ENCODE measurements at places on chromosomes 3 and 15. TPM values are rescaled to one million over a fixed set of nuclear protein-coding genes. Genes with fewer than 3 reads are reported as not detected.
A peak's percentile ranks its signal among the peaks of the same experiment; 100 is the strongest.

NR1I2 gene
- not detected for total RNA-seq

PLCL2 gene
- total RNA-seq, result 2.1 TPM

GOLGA8G gene
- total RNA-seq, result not detected

B3GALNT1 gene
- 18.5 TPM for total RNA-seq

PARP15 gene
- 0.08 TPM for total RNA-seq

STRIT1 gene
- total RNA-seq, result not detected

LRRC15 gene
- total RNA-seq, result 0.18 TPM

FAM107A gene
- total RNA-seq, result not detected

GRCh38 chr15:65900488-65900887 is 31.2 kb downstream of the RAB11A start:
- DNase-seq, result no peak

DNA sequence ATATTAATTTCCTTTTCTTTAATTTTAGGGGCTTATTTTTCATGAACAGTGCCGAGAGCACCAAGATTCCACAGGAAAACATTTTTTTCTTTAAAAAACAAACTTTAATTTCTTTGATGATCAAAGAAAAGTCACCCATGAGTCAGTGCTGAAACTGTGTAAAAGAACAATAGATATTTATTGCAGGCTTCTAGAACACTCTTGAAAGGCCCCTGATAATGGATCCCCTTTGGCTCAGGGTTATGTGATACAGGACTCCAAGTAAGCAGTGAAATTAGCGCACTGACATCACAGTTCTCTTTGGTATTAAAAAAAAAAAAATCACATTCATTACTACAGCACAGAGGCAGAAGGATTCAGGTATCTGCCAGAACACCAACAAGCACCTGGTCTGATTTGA is 66.1 kb upstream of the MYZAP start:
- no peak for DNase-seq

- DNase-seq, result no peak
Measured at GRCh38 chr3:8778475-8778874, 9.1 kb upstream of the OXTR start.

DNA sequence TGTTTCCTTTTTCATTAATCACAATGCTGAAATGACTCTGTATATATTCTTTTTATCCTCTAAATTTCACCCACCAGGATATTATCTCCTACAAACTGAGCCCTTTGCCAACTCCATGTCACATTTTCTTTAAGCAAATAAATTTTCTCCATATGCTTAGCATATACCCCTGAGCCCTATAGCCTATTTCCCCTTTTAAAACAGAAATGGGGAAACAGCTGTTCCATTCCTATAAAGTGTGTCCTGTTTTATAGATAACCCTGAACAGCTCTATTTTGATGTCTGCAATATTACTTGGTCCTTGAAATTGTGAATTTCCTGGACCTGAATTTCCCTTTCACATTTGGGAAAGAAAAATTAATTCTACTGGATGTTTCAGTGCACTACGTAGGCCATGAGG is 15.6 kb upstream of the FILIP1L start:
- DNase-seq, result no peak

GRCh38 chr3:186003610-186004009 is 65.8 kb upstream of the TRA2B start:
- DNase-seq, result peak; percentile 42

GRCh38 chr15:32683906-32684584 is 33.8 kb upstream of the GREM1 start:
- DNase-seq, result no peak

DNA sequence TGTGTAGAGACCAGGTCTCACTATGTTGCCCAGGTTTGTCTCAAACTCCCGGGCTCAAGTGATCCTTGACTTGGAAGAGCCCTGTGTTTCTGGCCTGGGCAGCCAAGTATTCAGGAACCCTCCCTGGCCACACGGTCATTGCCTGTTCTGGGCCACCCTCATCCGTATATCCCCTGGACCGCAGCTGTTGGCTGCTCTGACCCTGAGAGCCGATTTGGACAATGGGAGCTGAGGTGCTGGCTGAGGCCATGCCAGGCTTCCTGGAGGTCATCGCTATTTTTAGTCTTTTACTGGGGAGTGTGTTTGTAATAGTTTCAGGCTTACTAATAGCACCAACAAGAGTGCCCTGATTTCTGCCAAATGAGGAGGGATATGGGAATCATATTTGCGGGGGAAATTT is 60.7 kb downstream of the ADAMTS7 start:
- DNase-seq, result no peak

DNA sequence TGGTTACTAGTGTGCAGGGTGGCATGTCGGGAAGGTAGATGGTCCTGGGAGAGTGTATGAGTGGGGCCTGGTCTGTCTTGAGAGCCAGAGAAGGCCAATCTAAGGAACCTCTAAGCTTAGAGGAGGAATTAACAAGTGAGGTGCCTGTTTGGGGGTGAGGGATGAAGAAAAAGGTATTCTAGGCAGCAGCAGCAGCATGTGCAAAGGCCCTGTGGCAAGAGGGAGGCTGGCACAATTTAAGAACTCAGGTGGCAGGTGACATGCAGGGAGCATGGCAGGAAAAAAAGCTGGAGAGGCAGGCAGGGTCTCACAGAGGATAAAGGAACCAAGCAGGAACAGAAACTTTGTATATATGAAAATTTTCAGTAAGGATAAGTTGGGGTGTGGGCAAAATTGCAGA is 51.2 kb downstream of the SPSB4 start:
- DNase-seq, result no peak

DNA sequence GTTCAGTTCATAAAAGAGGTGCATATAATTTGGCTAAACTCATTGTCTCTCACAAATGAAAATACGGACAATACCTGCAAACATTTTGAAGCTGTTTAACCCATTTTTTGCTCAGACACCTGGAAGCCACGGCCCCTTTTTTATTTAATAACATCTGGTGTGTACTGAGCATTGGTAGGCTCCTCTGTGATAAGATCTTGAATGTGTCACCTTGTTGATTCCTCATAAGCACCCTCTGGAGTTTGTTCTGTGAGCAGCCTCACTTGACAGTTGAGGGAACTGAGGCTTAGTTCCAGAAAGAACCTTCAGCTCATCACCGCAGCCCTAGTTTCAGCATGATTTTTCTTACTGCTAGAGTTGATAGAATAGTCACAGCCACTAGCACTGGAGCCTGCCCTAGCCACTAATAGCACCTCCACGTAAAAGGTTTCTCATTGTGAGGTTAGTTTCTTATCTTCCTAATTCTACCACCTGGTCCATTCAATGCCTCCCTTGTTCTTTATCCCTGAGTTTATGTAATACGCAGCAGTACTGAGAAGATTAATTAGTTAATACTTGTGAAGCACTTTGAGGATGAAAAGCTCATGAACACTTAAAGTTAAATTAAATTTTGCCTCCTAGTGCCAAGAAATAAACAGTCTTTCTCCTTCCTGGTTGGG is 71.9 kb downstream of the ITPR1 start:
- DNase-seq, result no peak

DNA sequence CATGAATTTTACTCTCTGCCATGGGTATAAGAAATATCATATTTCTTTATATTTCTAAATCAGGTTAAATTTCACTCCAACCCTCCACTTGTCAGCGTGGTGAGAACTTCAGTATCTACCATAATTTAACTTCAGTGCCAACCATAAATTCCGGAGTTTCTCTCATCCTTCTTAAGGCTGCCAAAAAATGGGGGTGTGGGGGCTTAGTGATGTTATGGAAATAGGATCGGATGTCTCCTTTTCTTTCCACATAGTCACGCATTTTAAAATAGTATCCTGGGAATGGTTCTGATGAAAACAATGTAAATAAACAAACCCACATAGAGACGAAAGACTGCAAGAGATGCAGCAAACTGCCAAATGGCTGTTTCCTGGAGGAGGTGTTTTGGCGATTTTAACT is 12.9 kb upstream of the FAM3D start:
- DNase-seq, result no peak

DNA sequence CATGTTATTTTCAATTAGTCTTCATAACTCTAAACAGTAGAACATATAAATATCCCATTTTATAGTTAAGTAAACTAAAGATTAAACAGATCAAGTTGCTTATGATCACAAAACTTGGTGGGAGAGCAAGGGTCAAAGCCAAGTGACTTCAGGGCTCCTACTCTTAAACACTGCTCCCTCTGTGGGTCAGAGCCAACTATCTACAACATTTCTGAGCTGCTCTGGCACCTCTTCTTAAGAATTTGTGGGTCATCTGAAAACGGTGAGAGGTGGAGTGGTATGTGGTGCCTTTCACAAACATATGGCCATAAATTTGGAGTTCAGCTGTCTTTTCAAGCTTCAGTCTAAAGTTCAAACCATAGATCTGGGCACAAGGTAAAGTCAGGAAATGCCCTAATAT is 10.9 kb downstream of the ATG3 start:
- DNase-seq, result no peak

GRCh38 chr15:100689131-100689899 is 86.9 kb downstream of the ASB7 start:
- DNase-seq, result no peak

DNA sequence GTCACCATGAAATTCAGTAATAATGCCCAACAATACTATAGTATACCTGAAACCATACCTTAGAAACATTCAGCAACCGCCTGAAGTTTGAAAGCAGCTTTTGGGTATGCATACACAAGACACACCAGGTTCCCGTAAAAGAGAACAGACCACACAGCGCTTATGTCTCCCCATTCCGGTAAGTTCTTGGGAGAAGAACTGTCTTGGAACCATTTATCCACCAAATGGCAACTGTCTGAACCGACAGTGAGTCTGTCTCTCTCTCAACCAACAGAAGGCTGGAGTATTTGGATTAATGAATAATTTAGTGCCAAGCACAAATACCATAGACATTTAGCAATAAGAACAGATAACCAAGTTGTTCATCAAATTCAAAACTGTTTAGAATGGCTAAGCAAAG is 7.6 kb downstream of the RGMA start:
- DNase-seq, result no peak

DNA sequence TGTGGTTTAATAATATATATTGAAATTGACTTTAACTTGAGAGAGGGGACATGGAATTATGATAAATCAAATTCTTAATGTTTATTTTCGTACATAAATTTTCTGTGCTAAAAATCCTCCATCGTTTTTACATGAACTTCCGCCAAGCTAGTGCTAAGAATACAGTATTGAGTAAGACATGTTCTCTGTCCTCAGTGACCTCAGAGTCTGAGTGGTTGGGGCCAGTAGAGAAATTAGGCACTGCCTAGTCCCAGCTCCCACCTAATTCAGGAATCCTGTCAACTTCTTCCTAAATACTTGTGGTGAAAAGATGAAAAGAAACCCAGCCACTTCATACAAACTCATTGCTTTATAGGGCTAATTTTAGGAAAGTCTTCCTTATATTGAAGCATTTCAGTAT is 110.3 kb downstream of the PPP2R3A start:
- no peak for DNase-seq

DNA sequence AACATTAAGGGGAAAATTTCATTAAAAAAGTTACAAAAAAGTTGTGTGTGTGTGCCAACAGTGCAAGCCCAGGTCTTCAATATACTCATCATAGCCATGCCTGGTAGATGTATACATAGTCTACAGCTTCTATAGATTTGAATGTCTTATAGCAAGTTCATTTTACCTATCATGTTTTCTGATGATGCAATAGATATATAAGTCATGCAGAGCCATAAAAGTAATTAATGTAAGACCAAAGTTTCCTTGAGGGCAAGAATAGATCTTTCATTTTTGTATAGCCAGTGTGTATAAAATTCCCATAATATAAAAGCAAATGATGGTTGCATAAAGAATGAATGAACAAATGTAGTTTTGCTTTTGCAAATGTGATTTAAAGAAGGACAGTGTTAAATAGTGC is 1138.4 kb downstream of the TBL1XR1 start:
- no peak for DNase-seq

DNA sequence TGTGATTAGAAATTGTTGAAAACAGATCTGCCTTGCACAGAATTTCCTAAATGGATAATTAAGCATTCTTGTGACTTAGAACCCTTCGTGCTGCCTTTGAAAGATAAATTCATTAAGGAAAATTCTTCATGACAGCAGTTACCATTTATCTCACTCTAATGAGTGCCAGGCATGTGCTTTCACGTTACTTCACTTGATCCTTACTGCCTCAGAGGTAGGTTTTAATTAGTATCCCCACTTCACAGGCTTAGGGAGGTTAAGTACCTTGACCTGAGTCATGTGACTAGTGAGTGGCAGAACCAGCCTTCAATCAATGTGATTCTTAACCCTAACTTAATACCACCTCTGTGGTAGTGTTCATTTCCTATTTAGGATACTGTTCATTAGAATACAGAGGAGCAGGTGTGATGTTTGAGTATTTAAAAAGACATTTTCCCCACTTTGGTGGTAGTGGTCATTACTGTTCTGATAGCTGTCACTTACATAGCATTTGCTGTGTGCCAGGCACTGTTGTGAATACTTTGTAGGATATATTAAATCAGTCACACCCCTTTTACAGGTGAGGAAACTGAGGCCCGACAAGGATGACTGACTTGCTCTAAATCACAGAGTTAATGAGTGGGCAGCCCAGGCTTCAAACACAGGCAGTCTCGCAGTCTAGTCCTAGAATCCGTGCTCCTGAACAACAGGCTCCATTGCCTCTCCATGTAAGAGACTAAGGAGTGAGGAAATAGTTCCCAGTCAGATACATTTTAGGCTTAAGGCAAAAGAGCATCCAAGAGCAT is 57.9 kb downstream of the RLBP1 start:
- no peak for DNase-seq

GRCh38 chr3:31358473-31359070 is 174.2 kb upstream of the STT3B start:
- DNase-seq, result no peak

DNA sequence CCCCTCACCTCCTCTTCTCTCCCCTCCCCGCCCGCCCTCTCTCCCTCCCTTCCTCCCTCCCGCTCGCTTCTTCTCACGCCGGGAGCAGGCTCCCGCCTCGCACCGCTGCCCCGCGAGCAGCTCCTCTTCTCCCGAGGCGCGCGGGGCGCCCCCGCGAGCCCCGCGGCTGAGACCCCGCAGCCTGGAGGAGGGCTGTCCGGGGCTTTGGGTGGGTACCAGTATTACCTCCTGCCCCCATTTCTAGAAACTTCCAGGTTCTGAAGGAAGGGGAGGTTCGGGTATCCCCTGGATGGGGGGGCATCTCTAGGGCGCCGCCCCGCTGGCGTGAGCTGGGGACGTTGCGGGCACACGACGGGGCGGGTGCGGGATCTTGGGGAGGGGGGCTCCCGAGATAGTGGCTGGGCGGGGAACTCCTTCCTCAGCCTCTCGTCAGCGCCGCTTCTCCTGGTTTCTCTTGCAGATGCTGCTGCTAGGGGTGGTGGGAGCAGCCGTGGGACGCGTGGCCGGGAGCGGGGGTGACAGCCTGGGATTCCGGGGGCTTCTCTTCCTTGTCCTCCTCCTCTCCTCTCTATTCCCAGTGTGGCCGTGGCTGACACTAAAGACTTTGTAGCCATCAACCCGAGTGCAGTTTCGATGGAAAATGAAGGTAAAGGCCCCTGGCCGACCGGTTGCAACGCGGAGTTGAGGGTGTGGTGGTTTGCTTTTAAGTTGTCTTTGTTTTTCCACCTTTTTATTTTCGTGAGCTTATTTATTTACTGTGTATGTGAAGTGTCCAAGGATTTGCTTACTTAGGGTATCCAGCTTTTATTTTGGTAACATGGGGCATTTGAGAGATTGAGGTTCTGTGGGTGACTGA is 474 bp downstream of the ATP2C1 start:
- no peak for DNase-seq
